ENCODE measurements at places on chromosomes 12 and 14.
A peak's percentile ranks its signal among the peaks of the same experiment; 100 is the strongest.

DNA sequence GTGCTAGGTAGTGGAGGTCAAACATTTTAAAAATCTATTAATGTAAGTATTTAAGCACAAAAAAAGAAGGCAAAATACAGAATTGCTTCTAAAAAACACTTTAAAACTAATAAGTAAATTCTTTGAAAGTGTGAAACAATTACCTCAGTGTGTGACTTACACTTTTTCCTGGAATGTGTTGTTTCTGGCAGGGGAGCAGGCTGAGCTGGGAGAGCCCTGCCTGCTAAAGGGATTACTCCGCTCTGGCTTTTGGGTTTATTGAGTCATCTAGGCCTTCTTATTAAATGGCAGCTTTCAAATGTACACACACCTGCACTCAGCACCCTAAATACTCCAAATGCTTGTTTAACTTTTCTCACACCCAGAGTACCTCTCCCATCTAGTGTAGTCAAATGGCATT, 279.8 kb downstream of the AKAP6 start:
- no peak for DNase-seq

- no peak for DNase-seq
Observed at GRCh38 chr12:42145197-42145549, 499 bp upstream of the GXYLT1 start.

- DNase-seq = no peak
Observed at GRCh38 chr14:74570696-74571095, 41.3 kb downstream of the LTBP2 start.

- no peak for DNase-seq
Observed at GRCh38 chr14:71597955-71598660, 334.1 kb upstream of the RGS6 start.

DNA sequence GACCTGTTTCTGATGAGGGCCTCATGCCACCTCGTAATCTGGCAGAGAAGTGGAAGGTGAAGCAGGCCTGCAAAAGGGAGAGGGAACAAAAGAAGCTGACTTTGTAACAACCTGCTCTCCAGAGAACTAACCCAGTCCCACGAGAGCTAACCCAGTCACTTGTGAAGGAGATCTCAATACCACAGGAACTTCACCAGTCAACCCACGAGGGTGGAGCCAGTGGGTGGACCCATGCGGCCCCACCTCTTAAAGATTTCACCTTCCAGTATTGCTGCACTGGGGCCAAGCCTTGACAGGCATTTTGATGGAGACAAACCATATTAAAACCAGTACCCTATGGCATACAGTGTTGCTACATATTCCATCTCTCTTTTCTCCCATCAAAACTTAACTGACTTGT, 55.1 kb downstream of the SERPINA10 start:
- no peak for DNase-seq

GRCh38 chr14:67168110-67168441, 21.2 kb upstream of the GARIN2 start:
- DNase-seq = no peak

DNA sequence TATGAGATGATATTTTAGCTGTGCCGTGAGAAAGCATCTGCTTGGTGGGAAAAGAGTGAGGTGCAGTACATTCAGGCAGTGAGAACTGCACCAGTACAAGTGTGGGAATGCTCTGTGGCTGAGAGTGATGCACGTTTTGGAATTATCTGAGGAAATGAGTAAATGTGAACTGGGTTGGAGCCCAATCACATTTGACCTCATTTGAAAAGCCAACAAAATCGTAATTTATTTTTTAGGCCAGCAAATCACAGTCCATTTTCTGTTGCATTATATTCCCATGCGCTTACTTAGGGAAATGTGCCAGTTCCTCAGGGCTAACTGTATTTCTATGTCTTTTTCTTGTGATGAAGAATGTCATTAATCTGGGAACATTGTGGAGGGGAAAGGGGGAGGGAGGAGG, 77.3 kb downstream of the SNAPC1 start:
- no peak for DNase-seq

DNA sequence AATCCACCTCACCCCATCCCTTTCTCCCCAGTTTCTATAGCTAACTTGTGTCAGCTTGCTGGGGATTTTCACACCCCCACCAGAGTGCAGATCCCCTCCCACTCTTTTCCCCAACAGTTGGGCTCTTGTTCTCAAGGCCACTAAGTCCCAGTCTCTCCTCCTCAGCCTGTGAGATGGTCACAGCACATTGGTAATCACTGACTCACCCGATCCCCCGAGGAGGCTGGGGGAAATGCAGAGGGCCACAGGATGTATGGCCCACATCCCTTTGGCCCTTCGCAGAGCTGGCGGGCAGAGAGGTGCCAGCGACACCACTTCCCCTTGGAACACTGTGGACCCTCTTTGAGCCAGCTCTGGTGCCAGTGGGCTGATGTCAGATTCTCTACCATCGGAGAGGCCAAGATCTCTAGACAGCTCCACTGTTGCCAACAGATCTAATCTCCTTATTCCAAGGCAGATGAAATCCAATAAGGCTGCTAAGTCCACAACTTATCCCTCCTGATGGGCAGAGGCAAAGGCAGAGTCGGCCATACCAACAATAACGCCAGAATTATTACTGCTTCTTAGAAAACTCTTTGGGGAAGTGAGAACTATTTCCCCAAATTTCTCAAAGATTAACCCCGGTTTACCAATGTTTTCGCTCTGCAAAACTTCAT, 1.6 kb downstream of the FMNL3 start:
- DNase-seq = peak; percentile 17

DNA sequence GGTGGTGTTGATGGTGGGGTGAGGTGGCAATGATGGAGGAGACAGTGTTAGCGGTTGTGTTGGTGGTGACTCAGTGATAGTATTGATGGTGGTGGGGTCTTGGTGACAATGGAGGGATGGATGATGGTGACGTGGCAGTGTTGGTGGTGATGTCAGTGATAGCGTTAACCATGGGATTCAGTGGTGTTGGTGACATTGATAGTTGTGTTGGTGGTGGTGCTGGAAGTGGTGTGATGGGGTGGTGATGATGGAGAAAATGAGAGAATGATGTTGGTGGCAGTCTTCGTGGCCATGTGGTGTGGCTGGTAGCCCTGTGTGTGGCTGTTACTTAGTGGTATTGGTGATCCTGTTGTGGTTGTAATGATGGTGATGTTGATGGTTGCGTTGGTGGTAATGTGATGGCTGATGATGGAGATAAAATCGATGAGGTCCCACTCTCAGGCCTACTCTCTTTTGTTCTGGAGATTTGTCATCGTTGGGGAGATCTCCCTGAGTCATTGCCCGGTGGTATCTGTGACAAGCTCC, 2.6 kb downstream of the DTX1 start:
- no peak for DNase-seq

DNA sequence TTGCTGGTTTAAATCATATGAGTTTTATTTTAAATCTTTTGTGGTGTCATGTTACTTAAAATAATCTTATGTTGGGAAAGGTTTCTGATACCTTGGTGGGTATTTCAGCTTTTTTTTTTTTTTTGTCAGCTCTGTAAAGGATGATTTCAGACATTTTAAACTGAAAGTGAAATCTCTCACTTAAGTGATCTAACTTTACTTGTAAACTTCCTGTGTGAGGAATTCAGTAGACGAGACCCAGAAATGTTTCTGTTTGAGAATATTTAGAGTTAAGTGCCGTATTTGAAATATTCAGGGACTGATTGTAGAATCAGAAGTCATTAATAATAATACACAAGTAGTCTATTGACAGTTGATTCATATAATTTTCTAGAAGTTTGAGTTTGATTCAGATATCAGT, 37.8 kb downstream of the PROX2 start:
- DNase-seq = no peak

GRCh38 chr12:96218989-96219678, 25.0 kb downstream of the ELK3 start:
- DNase-seq = no peak

DNA sequence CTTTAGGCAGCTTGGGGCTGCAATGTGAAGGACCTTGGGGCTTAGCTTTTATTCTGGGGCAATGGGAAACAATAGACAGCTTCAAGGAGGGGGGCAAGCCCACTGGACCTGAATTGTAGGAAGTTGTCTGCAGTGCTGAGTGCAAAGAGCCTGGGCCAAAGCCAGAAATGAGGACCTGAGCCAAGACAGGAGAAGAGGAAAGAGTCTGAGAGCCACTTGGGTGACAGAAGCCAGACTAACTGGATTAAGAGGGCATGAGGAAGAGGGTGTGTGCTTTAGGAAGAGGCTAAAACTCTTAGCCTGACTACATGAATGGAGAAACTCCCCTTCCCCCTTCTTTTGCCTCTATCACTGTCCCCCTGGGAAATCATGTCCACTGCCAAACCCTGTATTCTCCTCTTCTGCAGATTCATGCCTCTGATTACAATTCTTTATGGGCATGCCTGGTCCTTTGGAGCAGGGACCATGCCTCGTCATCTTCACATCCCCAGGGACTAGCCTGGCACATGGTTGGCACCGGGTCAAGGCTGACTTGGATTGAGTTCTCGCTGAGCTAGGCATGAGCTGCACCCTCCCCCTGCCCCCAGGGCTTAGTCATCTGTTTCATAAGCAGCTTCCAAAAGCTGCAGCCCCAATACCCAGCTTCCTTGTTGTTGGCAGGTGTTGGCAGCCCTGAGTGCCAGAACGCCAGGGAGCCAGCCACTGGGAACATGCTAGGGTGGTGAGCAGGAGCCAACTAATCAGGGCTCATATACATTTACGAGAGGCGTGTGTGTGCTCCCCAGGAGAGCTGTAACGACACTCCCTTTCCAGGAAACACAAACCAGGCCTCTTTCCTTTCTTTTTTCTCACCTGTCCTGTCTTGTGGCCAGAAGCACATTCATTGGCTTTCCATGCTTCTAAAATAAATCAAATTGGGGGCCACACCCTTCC, 27.7 kb upstream of the JDP2 start:
- DNase-seq = peak; percentile 59
